ENCODE measurements at places on chromosomes 2 and 18.

DNA sequence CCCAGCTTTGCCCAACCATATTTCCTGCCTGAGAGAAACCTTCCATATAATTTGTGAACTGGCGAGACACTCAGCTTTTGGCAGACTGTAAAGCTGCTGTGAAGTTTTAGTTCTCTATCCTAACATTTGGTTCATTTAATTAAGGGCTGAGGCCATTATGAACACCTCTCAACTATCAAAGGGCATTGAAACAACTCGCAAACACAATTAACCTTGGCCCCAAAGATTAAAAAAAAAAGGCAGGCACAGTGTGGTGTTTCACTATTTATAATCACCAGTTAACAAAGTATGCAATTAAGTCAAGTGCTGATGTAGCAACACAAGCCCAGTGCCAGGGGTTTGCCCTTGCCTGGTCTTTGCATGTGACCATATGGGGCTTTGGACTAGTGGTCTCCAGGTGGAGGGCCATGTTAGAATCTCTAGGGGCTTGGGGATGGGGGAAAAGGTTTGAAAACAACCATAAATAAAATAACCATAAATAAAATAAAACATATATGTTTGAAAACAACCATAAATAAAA is 297.6 kb upstream of the SKOR2 start:
- no peak for DNase-seq

DNA sequence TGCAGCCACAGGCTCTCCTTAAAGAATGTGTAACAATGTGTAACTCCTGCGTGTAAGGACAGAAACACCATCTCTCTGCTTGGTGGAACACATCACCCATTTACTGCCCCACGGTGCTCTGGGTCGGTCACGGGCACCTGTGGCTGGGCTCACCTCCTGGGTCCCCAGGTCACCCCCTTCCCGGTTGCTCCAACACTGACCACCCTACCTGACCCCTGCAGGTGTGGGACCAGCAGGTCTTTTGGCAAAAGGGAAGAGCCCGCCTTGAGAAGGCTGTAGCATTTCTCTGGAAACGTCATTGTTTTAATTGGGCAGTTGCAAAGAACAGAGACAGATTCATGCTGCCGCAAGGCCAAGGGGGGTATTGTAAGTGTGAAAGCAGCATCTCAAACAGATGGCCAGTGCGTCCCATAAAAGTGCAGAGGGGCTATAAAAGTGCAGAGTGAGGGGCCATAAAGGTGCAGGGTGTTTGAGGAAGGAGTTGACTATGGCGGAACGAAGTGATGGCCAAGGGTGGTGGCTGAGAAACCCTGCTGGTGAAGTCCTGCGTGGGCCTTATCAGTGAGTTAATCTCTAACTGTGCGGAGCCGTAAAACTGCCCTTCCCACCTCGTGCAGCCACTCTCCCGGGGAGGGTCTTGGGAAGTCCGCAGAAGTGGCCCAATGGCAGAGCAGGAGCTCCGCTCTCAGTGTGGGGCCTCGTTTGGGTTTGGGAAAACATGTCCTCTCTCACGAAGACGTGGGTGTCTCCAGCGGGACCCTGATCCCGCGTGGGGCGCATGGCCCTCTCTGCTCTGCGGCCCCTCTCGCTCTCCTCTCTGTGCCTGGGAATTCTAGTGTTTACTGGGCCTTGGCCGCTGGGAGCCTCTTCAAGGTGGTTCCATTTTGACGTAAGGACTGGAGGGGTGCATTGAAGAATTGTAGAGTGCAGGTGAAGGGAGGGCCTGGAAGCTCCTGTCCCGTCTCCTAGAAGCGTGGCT is 13.7 kb upstream of the NEU4 start:
- DNase-seq, result no peak

DNA sequence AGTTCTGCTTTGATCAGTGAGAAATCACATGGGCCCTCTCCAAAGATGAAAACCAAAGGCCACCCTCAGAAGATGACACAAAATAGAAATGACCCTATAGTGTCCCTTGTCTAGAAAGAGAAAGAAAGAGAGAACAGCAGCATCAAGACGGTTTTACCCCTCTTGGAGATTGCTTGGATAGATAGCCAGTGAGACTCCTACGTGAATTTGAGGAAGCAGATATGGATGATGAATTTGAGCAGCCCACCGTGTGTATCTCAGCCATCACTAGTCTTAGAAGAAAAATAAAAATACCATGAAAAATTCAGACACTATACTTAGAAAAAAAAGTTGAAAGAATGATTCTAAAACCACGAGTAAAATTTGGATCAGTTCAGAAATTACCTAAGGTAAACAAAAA is 329.1 kb upstream of the CNTNAP5 start:
- DNase-seq, result no peak

GRCh38 chr2:69087912-69088240 is 74.9 kb downstream of the ANTXR1 start:
- no peak for DNase-seq

DNA sequence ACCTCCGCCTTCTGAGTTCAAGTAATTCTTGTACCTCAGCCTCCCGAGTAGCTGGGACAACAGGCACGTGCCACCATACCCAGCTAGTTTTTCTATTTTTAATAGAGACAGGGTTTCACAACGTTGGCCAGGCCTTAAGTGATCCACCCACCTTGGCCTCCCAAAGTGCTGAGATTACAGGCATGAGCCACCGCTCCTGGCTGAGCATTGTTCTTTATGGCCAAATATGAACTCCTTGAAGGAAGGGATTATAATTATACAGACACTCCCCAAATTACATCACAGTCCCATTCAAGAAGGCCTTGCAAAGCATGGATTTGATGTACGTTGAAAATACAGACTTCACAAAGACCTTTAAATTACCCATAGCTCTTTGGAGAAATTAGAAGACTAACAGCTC is 381.7 kb downstream of the TXNL1 start:
- DNase-seq, result no peak

DNA sequence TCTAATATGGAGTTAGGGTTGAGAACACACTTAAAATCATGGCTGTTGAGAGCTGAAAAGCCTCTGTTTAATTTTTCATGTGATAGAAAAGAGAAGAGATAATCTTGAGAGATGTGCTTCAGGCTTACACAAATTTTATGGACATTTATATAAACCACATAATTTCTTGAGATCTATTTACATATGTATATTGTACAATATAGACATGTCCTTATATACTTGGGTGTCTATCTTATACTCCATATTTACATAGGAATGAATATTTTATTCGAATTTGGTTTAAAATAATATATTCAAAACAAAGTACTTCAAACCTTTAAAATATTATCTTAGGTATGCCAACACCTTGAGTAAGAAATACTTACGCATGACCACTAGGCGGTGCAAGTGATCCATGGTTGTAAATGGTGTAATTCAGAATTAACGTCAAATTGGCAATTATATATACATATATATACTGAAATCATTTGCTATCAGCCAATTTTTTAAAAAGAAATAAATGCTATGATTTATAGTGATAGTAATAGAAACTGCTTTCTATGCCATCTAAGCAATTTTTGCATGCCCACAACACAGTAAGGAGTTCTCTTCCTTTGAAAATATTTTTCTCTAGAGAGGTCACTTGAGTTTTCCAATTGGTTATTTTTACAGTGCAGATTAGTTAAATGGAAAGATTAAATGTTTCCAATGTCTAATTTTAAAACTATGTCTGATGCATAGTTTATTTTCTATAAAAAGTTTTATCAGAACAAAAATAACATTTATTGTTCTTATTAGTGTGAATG is 37.6 kb upstream of the SPAG16 start:
- DNase-seq, result peak; percentile 41

DNA sequence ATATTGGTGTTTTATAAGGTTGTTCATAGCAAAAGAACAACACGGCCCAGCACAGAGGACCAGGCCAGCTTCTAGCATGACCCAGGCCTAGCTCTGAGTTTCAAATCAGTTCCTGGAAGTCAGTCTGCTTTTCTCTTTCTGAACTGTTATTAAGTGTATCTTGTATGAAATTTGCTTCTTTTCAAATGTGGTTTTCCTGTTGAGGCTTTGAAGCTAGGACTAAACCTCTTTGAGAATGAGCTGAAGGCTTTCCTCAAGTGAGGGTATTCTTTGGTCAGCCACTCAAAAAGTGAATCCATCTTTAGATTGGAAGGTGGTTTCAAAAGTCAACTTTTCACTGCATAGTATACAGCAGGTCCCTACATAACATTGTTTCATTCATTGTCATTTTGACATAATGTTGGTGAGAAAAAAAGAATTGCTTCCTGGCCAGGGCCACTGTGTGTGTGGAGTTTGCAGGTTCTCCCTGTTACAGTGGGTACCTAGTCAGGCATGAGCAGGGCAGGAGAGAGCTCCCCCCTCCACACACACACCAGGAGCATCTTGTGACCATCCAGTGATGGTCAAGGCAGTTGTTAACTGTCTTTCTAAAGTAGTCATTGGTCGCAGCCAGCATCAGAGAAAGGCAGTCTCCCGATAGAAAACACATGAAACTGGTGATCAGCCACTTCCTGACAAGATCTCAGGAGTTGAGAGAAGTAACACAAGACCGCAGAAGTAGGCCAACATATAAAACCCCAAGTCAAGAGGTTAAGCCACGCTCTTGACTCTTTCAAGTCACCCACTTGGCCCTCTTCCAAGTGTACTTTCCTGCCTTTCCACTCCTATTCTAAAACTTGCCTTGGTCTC is 6.7 kb upstream of the ACAA2 start:
- peak; percentile 48 for DNase-seq

DNA sequence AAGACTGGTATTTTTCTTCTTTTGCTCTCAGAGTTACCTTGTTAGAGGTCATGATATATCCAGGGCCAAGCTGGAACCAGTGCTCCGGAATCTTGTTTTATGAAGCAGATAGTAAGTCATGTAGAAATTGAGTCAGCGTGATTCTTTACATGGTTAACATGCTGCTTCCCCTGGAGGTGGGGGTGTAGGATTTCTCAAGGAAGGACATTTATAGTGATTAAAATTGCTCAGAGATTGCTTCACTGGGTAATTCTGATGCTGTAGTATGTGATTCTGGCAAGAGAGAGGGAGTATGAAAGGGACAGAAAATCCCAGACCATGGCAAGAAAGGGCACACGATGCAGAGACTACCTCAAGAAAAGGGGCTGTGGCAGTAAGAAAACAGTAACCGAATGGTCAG is 8.0 kb upstream of the MYL1 start:
- DNase-seq, result no peak

DNA sequence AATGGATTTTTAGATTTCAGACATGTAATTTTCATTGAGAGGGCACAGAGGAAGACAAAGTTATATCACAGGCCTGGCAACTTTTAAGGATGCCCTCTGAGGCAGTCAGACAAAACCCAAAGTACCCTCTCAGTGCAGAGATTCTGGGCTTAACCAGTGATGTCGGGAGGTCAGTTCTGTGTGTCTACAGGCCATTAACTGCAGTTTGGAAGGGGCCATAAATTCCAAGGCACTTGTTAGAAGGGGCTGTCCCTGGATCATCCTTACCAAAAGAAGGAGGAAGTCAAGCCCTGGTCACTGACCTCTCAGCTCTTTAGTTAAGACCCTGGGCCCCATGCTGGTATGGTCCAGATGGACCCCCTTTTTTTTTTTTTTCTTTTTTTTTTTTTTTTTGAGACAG is 60.7 kb downstream of the LRRFIP1 start:
- DNase-seq, result no peak

- DNase-seq, result no peak
These were observed 100.8 kb downstream of the GALNT1 start for GRCh38 chr18:35682281-35682867.

GRCh38 chr2:201182650-201183364 is at the start of gene CASP10:
Gene CASP10 (plus strand): TSS chr2:201183141. CDS start chr2:201185778, 2,637 bp downstream.
- no peak for DNase-seq

DNA sequence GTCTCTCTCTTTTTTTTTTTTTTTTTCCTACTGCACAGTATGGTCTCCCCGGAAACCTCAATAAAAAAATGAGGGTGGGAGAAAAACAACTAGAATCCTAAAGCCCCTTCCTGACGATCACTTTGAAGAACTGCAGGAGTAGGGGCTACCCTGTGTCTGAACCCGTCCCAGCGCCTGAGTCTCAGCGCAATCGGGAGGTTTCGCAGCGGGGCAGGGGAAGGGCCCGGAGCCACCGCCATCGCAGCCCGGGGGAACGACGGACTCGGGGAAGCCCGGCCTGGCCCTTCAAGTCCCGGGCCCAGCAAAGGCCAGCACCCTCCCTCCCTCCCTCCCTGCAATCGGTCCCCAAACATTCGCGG is 411 bp downstream of the NARS1 start:
- no peak for DNase-seq

DNA sequence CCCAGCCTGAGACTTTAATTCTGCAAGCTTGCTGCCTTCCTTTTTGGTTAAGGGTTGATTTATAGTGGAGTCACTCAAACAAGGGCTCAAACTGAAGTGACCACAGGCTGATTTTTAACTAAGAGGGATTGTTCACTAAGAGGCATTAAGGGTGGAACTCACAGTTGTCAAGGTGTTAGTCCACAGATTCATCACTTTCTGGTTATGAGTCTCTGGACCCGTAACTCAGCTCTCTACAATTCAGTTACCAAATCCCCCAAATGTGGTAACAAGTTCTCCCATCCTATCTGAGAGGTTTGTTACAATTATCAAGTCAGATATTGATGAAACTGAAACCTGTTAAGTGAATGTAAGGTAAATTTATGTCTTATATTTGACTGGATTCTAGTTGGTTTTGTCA is 185.9 kb upstream of the KLHL14 start:
- no peak for DNase-seq

GRCh38 chr18:79849328-79850207 is 51.8 kb downstream of the KCNG2 start:
- DNase-seq, result no peak
